ENCODE measurements at places on chromosomes 13 and 19.

DNA sequence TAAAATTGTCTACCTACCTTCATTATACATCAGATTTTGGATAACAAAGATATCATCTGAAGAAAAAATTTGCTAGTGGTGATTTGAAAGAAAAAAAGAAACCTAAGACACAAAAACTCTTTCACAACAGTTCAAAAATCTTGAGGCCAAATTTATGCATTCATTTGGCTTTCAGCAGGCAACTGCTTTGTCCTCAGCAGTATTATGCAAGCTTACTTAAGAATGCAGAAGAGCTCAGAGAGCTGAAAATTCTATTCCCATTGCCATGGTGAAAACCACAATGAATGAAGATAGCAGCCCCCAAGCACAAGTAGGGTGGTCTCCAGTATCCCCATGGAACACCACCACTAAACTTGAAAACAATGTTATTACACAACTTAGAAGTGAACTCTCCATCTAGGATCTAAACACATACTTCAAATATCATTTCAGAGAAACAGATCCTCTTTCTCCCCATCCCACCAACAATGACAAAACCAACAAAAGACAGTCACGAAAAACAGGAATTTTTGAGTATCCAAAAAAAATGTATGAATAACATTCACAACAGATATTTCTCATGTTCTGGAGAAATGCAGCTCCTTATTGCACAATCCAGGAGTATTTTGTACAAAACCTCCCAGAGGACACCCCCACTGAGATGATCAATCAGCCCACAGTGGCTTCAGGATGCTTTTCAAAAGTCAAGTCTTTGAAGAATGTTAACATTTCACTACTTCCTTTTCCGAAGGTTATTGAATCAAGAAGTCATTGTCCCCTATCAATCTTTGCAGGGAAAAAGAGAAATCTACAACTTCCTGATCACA lies 192.7 kb downstream of the LHFPL6 start:
- DNase-seq = no peak

GRCh38 chr13:113644800-113645199 lies 13.2 kb downstream of the ATP4B start:
- no peak for DNase-seq

GRCh38 chr19:3462991-3463713 lies 17.2 kb downstream of the SMIM24 start:
- DNase-seq = no peak

DNA sequence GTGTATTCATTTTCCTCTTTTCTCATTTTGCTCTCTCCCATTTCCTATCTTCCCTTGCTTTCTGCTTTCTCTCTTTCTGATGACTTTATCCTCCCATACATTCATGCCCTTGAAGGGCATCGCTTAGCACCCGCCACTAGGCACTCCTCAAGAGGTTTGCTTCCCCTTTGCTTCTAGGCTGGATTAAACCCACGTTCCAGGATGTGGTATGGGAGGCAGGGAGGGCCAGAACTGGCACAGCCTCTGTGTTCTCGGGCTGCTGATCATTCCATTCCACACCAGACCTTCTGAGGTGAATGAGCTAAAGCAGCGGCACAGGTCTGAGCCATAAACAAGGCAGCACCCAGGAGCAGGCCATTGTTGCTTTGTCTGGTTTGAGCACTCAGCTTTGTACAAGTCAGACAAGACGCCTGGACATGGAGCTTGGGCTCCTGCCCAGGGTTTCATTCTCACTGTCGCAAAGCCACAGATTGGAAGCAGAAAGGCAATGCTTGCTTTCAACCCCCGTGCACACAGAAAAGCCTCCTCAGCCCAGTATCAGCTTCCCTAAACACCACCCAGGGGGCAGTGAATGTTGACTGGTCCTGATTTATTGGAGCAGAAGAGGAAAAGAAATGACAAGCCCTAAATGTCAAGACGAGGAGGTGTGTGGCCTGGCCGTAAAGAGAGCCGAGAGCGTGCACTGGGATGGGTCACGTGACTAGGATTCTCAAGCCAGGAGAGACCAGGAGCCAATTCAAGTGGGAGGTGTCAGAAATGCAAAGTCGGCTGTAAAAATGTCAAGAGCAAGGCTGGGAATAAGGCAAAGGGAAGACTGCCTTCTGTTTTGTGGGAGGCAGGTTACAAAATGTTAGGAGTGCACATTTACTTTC lies 218.0 kb upstream of the SERP2 start:
- DNase-seq = peak; percentile 54

GRCh38 chr13:65088906-65089305 lies 2141.2 kb downstream of the PCDH9 start:
- DNase-seq = no peak

GRCh38 chr19:39676004-39676403 lies 20.3 kb downstream of the LGALS16 start:
- no peak for DNase-seq

DNA sequence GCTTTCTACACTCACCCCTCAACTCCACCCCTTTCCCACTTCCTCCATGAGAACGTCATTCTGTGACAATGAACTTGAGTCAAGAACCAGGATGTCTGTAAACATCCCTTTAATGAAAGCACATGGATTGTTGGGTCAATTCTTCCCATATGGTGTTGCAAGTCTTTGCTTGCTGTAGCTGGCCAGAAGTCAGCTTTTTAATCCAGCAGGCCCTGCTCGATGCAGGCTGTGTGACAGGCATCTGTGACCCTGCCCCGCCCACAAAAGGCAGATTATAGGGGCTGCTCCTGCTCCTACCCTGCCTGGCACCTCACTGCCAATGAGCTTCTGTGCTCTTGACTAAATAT lies 78.0 kb downstream of the STARD13 start:
- no peak for DNase-seq

GRCh38 chr13:25882466-25883357 lies 169.1 kb downstream of the SHISA2 start:
- no peak for DNase-seq

DNA sequence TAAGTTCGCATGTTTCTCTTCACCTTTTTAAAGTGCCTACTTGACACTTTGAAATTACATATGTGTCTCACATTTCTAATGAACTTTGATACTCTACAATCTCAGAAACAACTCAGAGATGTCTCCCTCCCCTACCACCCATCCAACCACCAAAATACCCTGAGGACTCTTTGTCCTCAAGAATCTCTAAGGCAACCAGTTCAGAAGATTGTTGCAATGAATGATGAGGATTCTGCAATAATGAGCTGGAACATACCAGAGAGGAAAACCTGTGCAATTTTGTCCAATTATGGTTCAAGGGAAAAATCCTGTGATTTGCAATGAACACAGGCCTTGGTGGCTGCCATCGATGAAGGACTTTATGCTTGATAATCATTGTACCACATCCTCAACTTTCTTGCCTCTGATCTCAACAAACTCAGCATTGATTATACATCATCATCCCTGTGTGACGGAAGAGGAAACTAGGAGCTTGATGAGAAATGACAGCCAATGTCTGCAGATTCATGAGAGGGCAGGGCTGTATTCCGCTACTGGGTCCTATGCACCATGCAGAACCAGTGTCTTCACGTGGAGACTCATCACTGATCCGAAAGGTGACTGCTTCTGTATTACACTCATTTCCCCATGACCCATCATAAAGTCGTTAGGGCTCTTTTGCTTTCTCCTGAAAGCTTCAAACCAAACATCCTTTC lies 1.1 kb downstream of the FPR1 start:
- no peak for DNase-seq

GRCh38 chr13:65555962-65556361 lies 1674.2 kb downstream of the PCDH9 start:
- DNase-seq = peak; percentile 58

- DNase-seq = no peak
Measured at GRCh38 chr19:5478241-5478924, 23.2 kb downstream of the ZNRF4 start.

- no peak for DNase-seq
Measured at GRCh38 chr19:34306213-34306661, 51.9 kb downstream of the GARRE1 start.

DNA sequence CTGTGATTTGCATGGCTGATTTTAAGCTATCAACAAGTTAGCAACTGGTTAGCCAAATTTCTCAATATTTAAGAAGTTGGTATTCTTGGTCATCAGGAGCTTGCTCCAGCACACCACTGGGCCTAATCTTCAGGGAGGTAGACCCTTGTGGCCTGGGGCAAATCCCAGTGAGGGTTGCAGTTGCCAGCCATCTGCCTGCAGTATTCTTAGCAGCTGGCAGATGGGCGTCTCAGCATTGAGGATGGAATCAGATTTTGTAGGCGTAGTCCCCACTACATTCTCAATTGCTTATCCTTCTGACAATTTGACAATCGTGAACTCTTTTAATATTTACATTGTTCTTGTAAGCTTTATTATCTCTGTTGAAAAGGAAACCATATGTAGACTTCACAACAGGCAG lies 1266.2 kb downstream of the SLITRK5 start:
- no peak for DNase-seq

DNA sequence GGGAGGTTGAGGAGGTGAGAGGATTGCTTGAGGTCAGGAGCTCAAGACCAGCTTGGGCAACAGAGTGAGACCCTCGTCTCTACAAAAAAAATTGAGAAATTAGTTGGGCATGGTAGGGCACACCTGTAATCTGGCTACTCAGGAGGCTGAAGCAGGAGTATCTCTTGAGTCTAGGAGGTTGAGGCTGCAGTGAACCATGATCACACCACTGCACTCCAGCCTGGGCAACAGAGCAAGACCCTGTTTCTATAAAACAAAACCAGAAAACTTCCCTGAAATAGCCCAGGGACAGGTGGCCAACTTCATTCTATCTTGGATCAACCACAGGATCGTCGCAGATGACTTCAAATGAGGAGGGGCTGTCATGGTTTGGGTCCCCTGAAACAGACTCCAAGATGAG lies 28.7 kb downstream of the COLGALT1 start:
- DNase-seq = no peak

DNA sequence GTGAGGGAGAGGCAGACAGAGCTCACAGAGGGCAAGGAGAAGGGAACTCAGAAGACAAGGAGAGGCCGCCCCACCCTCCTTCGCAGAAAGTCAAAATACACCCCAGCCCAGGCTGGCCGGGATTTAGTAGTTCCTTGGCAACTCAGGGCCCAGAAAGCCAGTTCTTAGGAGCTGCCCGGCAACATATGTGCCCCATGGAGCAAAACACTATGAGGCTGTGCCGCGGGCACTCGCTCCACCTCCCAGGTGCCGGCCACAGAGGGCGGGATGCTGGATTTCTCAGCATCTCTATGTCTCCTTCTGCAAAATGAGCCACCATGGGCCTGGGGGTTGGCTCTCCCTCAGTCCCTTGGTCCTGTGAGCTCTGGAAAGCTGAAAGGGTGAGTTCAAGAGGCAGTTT lies 93.8 kb upstream of the CACNA1A start:
- no peak for DNase-seq

- peak; percentile 50 for DNase-seq
Measured at GRCh38 chr13:74305876-74306275, 171.7 kb upstream of the KLF12 start.

- DNase-seq = no peak
Measured at GRCh38 chr13:31968473-31968872, 63.1 kb upstream of the FRY start.

DNA sequence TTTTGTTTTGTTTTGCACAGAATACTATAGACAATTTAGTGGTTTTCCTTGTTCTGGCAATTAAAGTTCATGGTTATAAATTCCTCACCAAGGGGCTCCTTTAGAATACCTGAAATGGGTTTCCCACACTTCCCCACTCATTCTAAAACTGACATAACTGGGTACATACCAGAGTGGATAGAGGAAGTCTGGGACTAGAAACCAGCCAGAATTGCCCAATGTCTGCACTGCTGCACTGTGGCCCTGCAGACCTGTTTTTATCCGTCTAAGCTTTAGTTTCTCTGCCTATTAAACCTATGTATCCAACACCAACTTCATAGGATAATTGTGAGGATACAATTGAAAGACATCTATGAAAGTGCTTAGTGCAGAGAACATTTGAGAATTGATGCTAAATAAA lies 498.6 kb downstream of the KCTD12 start:
- no peak for DNase-seq

GRCh38 chr19:2983351-2984214 lies 6.2 kb downstream of the TLE6 start:
- DNase-seq = peak; percentile 96

DNA sequence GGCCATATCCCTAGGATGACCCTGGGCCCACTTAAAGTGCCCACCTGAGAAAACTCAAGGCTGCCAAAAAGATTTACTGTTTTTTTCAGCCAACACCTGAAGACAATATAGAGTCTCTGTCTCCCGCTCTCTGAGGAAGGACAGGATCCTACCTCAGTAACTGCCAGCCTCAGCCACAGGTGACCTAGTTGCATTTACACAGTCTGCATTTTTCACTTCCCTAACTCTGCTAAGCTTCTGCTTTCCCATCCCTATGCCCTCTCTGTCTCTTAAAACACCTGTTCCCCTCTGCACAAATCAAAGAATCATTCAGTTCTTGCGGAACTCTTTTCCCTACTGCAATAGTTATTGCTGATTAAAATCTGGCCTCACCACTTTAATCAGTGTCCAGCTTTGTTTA lies 609.5 kb downstream of the UQCRFS1 start:
- no peak for DNase-seq

DNA sequence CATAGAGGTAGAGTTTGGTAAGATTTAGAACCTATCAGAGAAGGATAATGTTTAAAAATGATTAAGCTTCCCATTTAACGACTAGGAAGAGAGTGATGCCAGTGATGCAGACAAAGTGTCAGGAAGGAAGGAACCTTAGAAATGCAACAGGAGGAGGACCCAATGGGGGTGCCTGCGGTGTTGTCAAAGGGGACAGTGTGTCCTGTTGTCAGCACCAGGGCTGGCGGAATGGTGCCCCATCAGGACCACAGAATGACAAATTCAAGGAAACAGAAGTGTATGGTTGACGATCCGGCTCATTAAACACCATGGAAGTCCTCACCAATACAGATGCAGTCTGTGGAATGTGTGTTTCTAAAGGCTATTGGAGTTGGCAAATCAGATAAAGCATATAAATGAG lies 19.3 kb downstream of the ATP12A start:
- no peak for DNase-seq

- no peak for DNase-seq
Measured at GRCh38 chr19:6556480-6557195, 25.8 kb downstream of the TNFSF9 start.

DNA sequence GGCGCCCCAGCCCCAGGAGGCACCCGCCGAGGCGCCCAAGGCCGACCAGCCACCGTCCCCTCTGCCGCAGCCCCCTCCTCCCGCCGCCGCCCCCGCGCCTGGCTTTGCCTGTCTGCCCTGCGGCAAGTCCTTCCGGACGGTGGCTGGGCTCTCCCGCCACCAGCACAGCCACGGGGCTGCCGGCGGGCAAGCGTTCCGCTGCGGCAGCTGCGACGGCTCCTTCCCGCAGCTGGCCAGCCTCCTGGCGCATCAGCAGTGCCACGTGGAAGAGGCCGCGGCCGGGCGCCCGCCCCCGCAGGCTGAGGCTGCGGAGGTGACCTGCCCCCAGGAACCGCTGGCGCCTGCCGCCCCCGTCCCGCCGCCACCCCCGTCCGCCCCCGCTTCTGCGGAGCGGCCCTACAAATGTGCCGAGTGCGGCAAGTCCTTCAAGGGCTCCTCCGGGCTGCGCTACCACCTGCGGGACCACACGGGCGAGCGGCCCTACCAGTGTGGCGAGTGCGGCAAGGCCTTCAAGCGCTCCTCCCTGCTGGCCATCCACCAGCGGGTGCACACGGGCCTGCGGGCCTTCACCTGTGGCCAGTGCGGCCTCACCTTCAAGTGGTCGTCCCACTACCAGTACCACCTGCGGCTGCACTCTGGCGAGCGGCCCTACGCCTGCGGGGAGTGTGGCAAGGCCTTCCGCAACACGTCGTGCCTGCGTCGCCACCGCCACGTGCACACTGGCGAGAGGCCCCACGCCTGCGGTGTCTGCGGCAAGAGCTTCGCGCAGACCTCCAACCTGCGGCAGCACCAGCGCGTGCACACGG lies 2.6 kb upstream of the NAT14 start:
- DNase-seq = no peak

GRCh38 chr19:41367848-41368301 lies 3.9 kb upstream of the B9D2 start:
- DNase-seq = no peak

- DNase-seq = no peak
Measured at GRCh38 chr13:109671919-109672318, 114.5 kb downstream of the IRS2 start.
